Stimulated activated CD8-positive, alpha-beta memory T cell treated with anti-CD3 and anti-CD28 coated beads, Interleukin-4, amount 100 ng/mL, for 1 hour (primary cell): ENCODE measurements at places on chromosomes 4 and X.

DNA sequence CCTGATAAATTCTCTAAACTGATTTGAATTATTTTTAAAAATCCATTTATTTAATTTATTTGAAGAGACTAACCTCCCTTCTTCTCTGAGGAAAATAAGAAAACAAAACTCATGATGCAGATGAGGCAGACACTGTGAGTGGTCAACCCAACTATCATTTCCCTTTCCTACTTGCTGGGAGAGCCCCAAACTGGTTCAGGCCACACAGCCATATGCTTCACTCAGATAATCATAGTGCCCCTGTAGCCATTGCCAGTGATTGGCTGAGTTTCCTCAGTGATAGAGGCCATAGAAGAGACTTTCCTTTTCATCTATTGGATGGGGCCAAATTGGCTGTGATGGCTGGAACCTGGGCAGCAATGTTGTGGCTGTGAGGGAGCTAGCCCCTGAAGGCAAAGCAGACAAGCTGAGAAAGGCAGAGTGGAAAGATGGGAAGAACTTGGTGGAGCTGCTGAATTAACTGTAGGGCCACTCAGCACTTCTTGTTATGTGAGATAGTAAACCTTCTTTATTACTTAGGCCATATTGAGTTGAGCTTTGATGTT is 49.8 kb downstream of the RAB33B start:
- no peak for DNase-seq

DNA sequence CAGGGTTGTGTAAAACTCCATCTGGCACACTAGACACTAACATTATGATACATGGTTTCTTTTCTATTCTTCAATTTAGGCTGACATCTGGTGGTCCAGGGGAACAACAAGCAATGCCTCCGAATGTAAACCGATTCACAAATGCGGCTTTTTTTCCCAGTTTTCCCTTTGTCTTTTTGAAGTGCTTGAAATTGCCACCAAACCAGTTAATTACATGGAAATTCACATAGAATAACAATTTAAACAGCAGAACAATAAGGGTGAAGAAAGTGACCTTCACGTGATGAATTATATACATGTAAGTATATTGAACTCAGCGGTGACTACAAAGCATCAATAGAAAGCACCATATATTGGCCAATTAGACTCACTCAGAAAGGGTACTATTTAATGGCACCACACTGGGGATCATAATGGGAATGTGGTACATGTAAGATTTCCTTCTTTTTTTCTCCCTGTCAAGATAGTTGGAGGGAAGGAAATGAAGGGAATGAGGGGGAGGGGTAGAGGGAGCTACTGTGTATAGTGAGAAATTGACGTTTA is 103.9 kb downstream of the MMRN1 start:
- no peak for DNase-seq

DNA sequence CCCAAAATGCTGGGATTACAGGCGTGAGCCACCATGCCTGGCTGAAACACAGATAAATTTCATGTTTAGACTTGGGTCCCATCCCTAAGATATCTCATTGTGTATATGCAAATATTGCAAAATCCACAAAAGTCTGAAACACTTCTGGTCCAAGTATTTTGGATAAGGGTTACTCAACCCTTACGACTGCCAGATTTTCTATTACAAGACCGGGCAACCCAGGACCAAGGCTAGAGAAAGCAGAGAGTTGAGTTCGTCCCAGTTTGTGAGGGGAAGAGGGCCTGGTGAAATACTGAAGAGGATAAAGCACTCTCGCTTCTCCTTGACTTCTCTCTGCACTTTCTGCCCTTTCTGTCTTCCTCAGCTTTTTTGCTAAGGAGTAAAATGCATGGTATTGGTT is 34.5 kb downstream of the ZFX start:
- no peak for DNase-seq

GRCh38 chr4:141543176-141543575 is 93.2 kb upstream of the IL15 start:
- DNase-seq: no peak

GRCh38 chrX:84188320-84188834 is 378 bp upstream of the RPS6KA6 start:
- no peak for DNase-seq

DNA sequence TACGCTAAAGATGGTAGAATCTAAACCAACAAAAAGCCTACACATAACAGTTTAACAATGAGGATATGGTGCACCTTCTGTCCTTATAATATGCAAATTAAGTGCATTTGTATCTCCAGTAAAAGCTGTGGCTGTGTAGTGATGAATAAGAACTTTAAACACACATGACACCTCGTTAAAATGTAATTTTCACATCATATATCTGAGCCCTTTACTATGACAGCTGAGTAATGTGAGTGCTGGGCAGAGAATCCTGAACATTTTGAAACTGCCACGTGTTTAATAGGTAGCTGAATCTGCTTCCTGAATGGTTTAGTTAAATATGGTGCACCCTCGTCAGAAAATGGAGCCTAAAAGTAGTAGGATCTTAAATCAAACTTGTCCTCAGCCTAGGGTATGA is 540.8 kb downstream of the ADGRL3 start:
- no peak for DNase-seq

- DNase-seq: no peak
These were observed 79.8 kb downstream of the CLCN5 start for GRCh38 chrX:50002067-50002714.

GRCh38 chrX:40022421-40022820 is 75.3 kb downstream of the BCOR start:
- DNase-seq: no peak

GRCh38 chr4:184293552-184293951 is 75.9 kb upstream of the ENPP6 start:
- DNase-seq: no peak

DNA sequence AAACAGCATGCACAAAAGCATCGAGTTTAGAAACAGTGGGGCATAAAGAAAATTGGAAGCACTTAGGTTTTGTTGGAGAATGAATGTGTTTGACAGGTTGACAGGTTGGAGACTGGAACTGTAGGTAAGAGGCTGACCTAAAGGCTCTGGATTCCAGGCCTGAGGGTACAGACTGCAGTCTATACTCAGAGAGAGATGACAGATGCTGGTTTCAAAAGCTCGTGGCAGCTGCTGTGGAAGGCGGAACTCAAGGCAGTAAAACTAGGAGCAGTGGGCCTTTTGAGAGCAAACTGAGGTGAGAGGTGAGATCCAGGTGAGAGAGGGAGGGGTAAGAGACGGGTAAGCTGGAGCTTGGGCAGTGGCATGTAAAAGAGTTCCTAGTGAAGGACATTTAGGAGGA is 415.2 kb downstream of the TRIML1 start:
- DNase-seq: no peak

DNA sequence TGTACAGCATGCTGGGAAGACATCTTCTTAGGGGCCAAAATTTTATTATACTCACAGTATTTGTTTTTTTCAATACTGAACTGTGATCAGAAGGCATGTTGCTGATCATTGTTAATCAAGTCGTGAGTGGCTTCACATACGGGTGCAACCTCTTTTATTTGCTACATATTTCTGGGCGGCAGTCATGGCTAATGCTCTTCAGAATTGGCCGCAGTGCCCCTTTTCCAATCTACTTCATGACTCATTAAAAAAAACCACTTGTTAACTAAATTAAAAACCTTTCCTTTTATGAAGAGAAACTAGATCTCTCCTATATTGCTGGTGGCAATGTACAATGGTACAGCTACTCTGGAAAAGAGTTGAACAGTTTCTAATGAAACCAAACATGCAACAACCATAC is 101.5 kb upstream of the C1GALT1C1 start:
- no peak for DNase-seq

DNA sequence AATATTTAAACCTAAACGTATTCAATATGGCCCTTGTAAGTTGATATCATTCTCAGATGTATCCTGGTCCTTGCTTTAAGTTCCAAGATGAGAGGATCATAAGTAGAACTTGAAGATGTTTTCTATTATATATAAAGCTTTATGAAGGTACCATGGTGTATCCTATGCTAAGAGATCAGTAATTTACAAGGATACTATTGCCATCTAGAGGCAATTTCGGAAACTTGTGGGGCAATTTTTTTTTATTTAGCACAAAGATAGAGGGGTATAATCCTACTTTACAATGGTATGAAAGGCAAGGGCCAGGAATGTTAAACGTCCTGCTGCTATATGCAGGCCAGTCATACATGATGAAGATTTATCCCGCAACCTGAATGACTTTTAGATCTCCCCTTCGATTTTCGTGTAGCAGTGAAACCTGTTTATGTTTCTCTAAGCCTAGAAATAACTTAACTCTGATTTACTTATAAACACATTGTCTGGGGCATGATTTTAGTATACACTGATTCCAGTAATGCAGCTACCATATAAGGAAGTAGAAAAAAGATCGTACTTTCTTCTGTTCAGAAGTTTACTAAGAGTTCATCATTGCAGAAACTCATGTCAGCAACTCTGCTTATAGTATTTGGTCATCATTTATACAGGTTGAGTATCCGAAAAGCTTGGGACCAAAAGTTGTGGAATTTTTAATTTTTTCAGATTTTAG is 2.6 kb downstream of the SLC25A31 start:
- no peak for DNase-seq

DNA sequence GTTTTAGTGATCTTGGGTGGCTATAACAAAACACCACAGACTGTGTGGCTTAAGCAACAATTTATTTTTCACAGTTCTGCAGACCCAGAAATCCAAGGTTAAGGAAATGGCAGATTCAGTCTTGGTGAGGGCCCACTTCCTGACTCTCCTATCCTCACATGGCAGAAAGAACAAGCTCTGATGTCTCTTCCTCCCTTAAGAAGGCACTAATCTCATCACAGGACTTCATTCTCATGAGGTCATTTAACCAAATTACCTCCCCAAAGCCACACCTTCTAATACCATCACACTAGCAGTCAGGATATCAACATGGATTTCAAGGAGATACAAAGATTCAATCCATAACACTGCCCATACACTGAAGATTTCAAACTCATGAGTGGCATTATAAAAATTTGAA is 350.3 kb downstream of the GRID2 start:
- no peak for DNase-seq

DNA sequence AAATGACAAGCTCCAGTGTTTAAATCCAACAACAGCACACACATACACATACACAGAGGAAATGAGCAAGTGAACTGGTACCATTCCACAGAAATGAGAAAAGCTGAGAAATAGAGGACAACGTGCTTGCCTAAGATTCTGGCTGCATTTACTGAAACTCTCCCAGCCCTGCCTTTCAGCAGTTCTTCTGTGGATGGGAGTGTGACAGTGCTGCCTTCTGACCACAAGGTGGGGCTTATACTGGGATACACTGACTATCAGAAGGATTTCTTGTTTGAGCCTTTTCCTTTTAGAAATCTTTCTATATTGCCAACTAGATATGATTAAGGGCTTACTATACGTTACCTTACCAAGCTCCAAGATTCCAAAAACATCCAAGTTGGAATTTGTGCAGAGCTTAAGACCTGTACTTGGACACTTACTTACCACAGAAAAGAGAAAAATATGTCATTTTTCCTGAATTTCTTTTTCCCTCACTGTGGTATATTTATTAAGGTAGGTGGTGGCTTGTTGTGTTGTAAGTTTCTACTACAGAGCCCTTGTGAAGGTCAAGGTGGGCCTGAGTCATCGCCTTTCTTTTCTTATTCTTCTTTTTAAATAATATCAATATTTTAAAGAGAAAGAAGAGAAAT is 10.7 kb upstream of the CXCL8 start:
- DNase-seq: no peak

GRCh38 chr4:141565379-141566089 is 70.8 kb upstream of the IL15 start:
- no peak for DNase-seq

DNA sequence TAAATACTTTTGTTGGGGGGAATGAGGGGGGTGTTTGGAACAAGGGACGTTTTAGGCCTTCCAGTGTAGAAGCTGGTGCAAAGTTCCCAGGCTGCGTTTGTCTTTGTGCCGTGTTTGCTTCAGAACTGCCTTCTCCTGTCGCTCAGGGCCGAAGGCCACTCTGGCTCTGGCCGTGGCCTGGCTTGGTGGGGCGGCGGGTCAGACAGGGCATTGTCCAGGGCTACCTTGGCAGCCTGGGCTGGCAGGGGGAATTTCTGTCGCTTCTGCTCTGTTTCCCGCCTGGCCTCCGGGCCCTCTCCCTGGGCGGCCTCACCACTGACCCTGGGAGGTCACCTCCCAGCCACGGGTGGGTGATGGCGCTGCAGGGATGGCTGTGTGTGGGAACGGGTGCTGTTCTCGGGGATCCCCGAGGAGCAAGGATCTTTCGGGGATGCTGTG is 140.0 kb downstream of the COL4A6 start:
- no peak for DNase-seq

DNA sequence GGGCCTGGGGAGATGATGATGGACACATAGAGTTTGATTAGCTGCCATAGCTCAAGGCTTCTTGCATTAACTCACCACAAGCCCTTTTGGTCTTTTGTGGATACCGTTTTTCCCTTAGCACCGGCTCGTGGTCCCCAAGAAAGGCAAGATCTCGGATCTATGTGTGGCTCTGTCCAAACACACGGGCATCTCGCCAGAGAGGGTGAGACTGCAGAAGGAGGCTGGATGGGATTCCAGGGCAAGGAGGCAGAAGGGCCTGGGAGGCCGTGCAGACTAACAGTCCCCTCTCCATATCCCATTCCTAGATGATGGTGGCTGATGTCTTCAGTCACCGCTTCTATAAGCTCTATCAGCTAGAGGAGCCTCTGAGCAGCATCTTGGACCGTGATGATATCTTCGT is 9.5 kb downstream of the USP11 start:
- DNase-seq: no peak

DNA sequence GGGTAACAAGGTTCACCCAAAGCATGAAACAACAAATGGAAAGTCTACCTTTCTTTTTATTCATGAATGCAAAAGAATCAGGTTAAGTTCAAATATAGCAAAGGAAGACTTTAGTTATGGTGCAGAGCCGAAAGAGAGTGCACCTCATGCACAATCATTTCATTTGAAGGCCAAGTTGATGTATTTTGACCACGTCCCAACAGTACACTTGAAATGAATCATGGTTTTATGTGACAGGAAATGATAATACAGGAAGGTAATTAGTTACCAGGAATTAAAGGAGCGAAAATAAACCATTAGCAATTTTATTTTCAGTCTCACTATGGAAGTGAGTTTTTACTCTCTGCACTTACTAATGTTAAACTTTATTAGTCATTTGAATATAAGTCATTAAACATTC is 281.2 kb upstream of the DIAPH2 start:
- no peak for DNase-seq

GRCh38 chr4:1290165-1290977 is 680 bp downstream of the MAEA start:
- no peak for DNase-seq

GRCh38 chr4:98951710-98952109 is 22.8 kb upstream of the EIF4E start:
- DNase-seq: no peak

DNA sequence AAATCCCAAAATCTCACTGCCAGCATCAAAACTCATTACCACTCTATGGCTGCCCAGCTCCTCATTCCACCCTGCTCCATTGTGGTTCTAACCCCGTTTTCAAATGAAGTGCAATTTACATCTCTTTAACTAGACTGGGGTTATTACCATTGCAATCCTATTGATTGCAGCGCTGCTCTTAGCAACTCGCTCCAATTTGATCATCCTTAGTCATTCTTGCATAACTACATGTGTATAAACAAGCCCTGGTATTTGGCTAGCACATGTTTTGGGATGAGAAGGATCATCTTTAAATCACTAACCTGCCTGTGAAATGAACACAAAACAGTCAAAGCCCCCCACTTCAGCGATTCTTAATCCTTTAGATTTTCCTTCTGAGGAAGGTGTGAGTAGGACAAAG is 340.1 kb upstream of the PPARGC1A start:
- DNase-seq: no peak

GRCh38 chr4:27894951-27895350 is 1034.3 kb downstream of the STIM2 start:
- no peak for DNase-seq
